ENCODE measurements at places on chromosomes 1 and 21.

GRCh38 chr1:225890346-225891228, 1.6 kb upstream of the LEFTY1 start:
- DNase-seq: no peak

DNA sequence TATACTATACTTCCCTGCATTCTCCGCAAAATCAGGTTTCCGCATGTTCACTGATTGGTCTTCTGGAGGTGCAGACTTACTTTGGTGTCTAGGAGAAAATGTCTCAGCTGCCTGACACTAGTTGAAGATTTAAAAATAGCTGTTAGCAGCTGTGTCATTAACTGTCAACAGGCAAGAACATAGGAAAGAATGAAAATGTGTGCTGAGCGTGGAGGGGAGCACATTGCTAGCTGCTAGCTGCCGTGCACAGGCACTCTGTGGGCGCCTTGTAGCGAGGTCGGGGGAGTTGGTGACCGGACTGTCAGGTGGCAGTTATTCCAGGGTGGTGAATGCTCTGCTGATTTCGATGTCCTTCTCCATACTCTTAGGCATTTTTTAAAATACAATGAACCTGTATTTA, 5.2 kb downstream of the FAAH start:
- no peak for DNase-seq

DNA sequence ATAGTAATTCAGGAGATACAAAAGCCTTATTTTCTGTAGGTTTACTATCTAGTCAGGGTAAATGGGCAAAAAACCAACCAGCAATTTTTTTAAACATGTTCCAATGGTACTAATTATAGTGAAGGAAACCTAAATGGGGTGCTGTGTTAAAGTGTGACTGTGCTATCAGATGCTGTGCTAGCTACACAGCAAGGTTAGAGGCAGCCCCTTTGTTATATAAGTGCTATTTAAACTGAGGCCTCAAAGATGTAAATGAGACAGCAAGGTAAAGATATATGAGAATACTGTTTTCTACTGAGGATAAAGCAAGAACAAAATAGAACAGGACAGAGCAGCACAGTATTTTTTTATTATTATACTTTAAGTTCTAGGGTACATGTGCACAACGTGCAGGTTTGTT, 305.4 kb upstream of the RGS18 start:
- DNase-seq: no peak

GRCh38 chr1:21820597-21821232, 8.7 kb downstream of the LDLRAD2 start:
- no peak for DNase-seq

DNA sequence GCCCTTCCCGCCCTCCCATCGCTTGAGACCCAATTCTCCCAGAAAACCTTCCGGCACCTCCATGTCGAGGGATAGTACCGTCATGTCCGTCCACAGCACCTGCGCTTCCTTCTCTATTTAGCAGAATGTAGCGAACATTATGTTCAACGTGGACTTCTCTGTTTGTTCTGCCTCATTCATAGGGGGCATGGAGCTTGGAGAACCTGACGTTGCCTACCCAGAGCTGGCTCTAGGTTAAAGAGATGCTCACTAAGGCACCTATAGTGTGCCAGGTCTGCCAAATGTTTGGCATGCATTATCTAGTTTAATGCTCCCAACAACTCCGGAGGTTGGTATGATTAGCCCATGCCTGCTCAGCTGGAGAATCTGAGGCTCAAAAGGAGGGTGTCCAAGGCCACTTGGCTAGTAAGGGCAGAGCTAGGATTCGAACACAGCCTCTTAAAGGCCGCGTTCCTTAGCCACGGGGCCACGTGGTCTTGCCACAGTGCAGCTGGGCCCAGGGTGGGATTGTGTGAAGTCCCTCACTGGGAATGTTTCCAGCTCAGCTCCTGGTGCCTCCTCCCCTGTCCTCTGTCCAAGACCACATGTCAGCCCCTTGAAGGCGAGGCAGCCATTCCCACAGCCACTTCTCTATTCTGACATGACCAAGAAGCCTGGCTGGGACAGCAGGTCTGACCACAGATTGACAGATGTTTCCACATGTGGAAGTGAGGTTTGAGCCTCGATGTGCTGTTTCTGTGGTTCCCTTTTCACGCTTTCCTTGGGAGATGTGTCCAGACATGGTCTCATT, 57.8 kb downstream of the RUNX3 start:
- DNase-seq: no peak

DNA sequence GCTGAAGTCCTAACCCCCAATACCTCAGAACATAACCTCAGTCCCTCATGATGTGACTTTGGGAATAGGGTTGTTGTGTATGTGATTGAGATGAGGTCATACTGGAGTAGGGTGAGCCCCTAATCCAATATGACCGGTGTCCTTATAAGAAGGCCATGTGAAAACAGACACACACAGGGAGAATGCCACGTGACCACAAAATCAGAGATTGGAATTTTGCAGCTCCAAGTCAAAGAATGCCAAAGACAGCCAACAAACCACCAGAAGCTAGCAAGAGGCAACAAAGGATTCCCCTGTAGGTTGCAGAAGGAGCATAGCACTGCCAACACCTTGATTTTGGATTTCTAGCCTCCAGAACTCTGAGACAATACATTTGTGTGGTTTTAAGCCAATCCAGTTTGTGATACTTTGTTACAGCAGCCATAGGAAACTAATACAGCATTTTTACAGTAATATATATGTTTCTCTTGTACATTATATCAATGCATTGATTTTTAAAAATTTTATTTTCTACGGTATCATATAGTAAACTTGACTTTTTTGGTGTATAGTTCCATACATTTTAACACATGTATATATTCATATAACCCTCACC, 5.4 kb downstream of the ZSWIM5 start:
- DNase-seq: no peak

DNA sequence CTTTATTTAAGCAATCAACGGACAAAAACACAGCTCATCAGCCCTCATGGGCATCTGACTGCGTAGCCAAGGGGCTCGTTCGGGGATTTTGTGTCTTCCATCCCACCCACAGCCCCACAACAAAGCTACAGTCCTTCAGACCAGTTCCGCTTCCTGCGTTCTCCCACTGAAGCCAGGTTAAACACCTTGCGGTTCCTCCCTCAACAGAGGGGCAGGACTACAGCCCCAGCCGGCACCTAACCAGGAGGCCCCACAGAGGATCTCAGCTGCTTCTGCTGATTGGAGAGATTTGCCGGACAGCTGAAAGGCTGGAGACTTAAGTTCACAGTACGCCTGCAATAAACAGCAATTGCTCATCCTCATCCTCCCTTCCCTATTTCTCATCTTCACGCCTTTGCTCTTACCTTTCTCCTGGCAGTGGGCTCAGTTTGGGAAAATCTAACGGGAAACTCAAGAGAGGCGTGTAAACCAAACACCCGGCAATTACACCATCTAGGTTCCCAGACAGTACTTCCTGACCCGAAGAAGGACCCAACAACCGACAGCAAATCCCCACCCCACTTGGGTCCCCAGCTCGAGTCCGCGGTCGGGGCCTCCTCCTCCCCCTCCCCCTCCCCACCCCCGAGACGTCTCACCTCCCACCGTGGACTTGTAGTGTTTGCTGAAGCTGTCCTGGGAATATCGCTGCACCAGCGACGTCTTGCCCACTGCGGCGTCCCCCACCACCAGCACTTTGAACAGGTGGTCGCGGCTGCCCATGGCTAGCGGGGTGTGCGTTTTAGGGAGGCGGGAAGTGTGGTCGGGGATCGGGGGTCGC, 876 bp downstream of the RAB29 start:
- no peak for DNase-seq

- no peak for DNase-seq
Measured at GRCh38 chr1:212487774-212488435, 55.2 kb downstream of the NENF start.

- DNase-seq: no peak
Measured at GRCh38 chr1:205783904-205784303, 8.6 kb upstream of the RAB29 start.

DNA sequence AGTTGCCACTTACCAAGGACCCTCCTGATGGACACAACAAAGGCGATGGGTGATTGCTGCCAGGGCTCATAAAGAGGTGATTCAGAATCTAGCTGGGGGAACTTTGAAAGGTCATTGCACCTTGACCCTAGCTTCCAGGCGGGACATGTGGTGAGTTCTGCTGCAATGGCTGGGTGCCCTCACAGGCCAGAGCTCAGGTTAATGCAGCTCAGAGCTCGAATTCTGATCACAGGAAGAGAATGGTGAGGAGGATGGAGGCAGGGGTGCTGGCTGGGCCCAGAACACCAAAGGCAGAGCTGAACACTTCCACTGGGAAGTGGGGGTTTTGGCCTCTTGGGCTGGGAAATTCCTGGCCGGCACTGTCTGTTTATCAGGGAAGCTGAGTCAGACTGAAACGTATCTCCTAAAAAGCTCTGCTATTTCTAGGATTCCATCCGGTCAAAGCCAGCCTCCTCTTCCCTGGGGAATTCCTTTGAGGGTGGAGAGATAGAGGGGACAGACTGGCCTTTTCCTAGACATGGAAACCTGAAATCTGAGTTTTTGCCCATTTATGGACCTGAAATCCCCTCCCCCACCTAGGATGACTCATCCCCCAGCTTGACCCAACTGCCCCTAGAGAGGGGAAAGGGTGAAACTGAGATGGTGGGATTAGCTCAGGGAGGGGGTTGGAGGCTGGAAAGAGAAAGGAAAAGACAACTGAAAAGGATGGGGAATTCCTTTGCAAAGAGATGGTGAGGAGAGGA, 27.2 kb downstream of the NUAK2 start:
- DNase-seq: peak; percentile 98

DNA sequence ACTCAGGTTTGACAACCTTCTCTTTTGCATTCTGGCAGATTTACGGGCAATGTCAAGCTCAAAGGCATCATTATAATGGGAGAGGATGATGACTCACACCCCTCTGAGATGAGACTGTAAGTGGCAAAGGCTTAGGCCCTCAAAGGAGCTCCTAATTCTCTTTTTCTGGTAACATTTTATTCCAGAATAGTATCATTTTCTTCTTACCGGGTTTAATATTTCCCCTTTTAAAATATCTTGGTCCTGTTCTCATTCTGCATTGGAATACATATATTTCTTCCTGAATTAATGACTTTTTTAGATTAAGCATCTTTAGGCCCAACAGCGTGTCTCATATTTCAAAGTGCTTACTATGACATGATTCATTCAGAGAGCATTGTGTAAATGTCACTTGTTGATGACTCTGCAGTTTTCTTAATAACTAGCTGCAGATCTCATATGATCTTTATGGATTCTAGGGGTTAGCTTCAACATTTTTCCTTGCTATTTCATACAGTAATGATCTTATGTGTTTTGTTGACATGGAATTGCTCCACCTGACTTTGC, 1.7 kb downstream of the PITHD1 start:
- DNase-seq: peak; percentile 73

DNA sequence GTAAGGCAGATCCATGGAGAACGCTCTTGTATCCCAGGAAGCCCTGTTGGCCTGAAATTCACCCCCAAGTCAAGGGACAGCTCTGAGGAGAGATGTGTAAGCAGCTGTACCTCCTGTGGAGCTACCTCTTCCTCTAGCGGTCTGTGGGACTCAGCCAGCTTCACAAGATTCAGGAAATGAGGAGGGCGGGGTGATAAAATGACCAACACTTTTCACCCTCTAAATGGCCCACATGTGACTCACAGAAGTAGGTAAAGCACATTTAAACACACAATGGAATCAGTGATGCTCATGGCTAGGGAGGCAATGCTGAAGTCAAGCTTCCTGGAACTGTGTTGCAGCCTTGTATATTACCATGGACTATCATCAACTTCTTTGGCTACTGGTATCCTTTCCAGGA, at the start of gene SH2D1B:
SH2D1B (minus strand) TSS at position 135 of the 400 bp plus-strand sequence; CDS start at position 15, 120 bp downstream.
- DNase-seq: no peak

DNA sequence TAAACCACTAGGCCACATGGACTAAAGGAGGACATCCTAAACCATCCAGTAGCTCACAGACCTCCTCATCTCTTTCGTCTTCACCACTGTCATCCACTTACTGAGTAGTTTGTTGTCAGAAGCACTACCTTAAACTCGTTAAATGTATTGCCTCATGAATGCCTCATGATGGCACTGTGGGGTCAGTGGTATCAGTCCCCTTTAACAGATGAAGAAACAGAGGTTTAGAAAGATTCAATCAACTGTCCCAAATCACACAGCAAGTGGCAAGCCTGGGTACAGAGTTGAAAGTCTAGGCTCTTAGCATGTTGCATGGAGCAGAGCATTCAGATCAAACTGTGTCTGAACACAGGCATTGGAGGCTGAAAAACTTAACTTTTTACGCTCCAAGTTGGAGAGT, 183.6 kb upstream of the KIAA0040 start:
- DNase-seq: no peak

DNA sequence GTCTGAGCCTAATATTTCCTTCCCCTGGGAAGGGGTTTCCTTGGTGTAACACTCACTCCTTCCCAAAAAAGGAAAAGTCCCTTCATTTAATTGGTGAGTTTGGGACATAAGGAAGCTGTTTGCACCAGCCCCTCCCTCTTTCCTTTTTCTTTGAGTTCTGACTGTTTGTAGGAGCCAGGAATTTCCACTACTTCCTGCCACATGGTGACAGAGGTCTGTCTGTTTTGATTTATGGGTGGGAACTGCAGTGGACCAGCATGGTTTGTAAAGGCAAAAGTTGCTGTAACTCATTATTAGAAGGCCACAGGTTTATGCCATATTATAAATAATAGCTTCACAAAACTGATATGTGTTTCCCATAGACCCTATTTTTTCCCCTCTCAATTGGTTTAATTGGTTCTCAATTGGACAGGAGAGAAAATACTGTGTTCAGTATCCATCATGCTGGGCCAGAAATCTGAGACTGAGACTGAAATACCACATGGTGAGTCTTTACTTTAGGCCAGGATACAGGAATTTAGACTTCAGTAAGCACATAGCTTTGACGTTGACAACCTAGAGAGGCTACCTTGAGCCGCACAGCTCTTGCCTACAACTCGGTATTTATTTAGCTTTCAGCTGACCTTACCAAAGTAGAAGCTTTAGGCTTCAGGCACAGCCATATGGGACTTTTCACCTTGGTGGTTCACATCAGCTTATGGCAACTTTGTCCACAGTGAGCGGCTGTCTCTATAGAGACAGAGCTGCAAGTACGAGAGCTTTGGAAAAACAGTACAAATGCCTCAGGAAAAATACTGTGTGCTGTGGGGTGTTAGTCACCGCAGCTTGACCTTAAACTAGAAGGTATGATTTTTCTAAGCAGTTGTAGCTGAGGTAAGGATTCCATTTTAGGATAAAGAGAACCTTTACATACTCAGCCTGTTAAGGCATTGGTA, 40.0 kb upstream of the RGS7 start:
- DNase-seq: no peak

DNA sequence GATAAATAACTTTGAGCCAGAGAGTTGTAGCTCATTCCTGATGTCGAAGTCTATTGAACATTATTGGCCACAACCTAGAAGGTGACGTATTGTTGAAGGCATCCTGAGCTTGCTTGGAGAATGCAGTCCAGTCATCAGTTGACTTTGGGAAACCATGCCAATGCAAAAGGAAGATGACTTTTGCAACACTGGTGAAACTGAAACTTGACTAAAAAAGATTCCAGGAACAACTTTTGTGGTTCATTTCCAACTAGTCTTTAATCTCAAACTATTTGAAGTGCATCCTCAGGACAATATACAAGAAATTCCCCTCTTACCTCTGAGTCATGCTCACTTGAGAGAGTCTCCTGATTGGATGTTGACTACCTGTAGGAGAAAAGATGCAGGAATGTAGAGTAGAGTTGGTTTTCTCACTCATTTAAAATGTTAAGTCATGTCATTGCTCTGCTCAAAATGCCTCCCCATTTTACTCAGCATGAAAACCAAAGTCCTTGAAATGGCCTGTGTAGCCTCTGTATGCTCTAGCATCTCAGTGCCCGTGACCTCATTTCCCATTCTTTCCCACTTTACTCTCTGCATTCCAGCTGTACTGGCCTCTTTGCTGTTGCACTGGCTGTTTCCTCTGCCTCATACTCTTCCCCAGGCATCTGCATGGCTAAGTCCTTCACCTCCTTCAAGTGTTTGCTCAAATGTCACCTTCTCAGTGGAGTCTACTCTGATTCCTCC, 24.4 kb upstream of the LEPR start:
- DNase-seq: peak; percentile 64

Data from fibroblast of skin of right biceps (primary cell).